NCI-H1417 treated with DMSO at 0.1 percent for 48 hours (cell line): ENCODE measurements at places on chromosomes 6 and 20.

DNA sequence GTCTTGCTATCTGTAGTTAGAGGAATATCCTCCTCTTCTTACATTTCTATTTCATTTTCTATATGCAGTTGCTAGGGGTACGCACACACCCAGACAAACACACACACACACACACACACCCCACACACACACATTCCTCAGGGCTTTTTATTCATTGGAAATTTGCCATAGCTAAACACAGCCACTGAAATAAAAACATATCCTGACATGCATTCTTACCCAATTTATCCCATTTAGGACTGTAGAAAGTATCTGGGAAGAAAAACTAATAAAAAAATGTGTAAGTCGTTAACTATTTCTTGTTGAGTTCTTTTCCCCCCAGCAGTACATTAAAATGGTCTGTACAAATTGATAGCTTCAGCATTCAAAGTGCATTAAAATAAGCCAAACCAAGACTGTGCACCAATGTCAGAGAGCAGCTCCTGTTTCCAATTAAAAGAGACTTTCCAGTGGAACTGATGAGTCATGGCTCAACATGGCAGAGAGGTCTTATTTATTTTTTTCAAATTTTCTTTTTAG, 357.9 kb upstream of the AGPAT4 start:
- no peak for DNase-seq

DNA sequence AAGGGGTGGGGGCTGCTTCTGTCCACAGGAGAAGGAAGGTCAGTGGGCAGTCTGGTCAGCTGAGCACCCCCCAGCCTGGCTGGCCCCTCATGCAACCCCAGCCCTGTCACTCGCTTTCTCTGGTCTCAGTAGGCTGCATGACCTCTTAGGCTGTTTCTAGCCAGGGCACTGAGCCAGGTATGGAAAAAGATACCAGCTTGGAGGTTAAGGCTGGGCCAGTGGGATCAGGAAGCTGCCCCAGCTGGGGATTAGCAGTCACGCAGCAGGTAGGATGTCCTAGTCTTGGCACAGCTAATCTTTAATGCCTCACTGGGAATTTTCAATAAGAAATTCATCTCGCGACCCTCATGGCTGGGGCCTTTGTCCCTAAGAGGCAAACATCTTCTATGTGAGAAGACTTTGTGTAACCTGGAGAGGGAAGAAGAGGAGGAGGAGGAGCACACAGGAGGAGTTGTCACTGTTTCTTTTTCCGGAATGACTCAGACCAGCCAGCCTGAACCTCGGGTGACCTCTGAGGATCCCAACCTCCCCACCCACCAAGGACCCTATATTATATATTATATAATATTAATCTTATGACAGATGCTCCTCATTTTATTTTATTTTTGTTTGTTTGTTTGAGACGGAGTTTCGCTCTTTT, 2.4 kb upstream of the BPIFA2 start:
- no peak for DNase-seq

GRCh38 chr20:48626226-48626937, 201.4 kb downstream of the PREX1 start:
- no peak for DNase-seq

DNA sequence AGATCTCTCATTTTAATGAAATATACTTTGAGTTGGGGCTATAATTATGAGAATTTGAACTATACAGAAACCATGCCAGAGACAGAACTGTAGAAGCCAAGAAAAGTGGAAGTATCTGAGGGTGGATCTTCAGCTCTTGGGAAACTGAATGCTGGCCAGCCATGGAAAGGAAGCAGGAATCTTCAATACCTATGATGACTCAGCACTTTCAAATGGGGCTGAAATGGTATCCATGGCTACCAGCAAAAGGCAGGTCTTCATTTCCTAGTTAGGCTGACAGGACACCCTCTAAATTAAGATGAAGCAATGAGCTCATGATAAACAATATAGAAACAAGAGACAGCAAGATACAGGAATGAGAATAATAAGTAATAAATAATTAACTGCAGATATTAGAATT, 171.3 kb downstream of the COL21A1 start:
- no peak for DNase-seq

- DNase-seq: no peak
These were observed 169.7 kb upstream of the TNFAIP3 start for GRCh38 chr6:137697267-137697938.

DNA sequence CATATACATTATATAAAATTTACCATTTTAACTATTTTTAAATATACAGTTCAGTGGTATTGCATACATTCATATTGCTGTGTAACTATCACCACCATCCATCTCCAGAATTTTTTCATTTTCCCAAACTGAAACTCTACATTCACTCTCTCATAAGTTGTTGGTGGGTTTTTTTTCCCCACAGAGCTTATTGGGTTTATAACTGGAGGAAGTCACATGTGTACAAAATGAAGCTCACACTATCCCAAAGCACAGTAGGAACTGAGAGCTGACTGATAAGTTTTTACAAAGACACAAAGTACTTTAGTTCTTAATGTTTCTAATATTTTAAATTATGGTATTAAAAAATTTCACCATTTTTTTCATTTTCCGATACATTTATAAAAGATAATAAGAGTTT, 78.8 kb upstream of the TNFAIP3 start:
- no peak for DNase-seq

- no peak for DNase-seq
These were observed 8.4 kb downstream of the NCOA6 start for GRCh38 chr20:34817072-34817471.

GRCh38 chr6:792662-793061, 99.7 kb upstream of the EXOC2 start:
- DNase-seq: no peak
